Activated T-helper 17 cell treated with anti-CD3 and anti-CD28 coated beads, Interleukin-2, amount 50 U/mL, for 72 hours (primary cell): ENCODE measurements at places on chromosomes 6 and 20. TPM values are rescaled to one million over a fixed set of nuclear protein-coding genes. Genes with fewer than 3 reads are reported as not detected.

Gene PTPRK
- 7.6 TPM for total RNA-seq

Gene BMP2
- total RNA-seq: not detected

Gene HLA-C
- 620 TPM for total RNA-seq

Gene LRP11
- total RNA-seq: 6.5 TPM

Gene ARG1
- total RNA-seq: not detected

Gene NNAT
- total RNA-seq: not detected

Gene ASXL1
- 232 TPM for total RNA-seq

Gene MPIG6B
- total RNA-seq: not detected

Gene RSPH9
- total RNA-seq: 0.66 TPM

Gene CCN6
- total RNA-seq: 0.66 TPM

Gene SAMD10
- 21.4 TPM for total RNA-seq

Gene CLDN20
- total RNA-seq: not detected

Gene CCM2L
- not detected for total RNA-seq

Gene HLA-DMA
- total RNA-seq: 22.4 TPM

Gene NMBR
- not detected for total RNA-seq

Gene SMOC2
- total RNA-seq: not detected

Gene DYNLT2
- 1.6 TPM for total RNA-seq

Gene CDH26
- 2.6 TPM for total RNA-seq

Gene C6orf62
- total RNA-seq: 106 TPM

Gene CTCFL
- not detected for total RNA-seq

Gene PLEKHG1
- total RNA-seq: 2.5 TPM

Gene HLA-DRB1
- 109 TPM for total RNA-seq

Gene TNXB
- 26.8 TPM for total RNA-seq

Gene HTR1E
- total RNA-seq: not detected

Gene HEY2
- not detected for total RNA-seq

Gene SIRPD
- not detected for total RNA-seq

Gene TMEM217
- 3.5 TPM for total RNA-seq

Gene PGC
- not detected for total RNA-seq

Gene GRIK2
- not detected for total RNA-seq

Gene ECT2L
- not detected for total RNA-seq

Gene COL19A1
- 0.48 TPM for total RNA-seq

Gene SCUBE3
- not detected for total RNA-seq

Gene PAK1IP1
- total RNA-seq: 13.7 TPM

Gene AK9
- 4.0 TPM for total RNA-seq

Gene OXT
- not detected for total RNA-seq

Gene HLA-DQA2
- total RNA-seq: 0.77 TPM

Gene SCGN
- not detected for total RNA-seq

Gene HINT3
- total RNA-seq: 6.2 TPM

Gene METTL24
- not detected for total RNA-seq

Gene TFEB
- 9.4 TPM for total RNA-seq
